ENCODE measurements at places on chromosomes 1 and 21.

DNA sequence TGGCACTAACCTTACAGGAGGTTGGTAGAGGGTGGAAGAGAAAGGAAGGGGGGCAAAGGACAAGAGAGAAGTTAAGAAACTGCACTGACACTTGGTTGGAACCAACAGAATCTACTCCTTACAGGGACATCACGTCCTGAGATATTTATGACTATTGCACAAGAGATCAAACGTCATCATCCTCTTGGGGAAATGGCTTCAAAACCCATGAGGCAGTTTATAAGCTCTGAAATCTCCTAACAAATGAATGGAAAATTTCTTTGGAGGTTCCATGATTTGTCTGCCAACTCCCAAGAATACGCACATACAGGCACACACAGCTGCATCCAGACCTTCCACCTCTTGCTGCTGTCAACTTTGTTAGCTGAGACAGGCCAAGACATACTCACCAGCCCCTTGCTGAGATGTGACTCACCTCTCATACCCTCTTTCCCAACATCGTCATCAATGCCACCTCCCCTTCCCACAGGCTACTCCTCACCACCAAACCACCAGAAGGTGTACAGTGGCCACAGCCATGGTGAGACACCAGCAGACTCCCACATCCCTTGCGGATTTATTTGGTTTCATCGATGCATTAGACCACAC is 135.5 kb downstream of the SETD4 start:
- DNase-seq, result no peak

DNA sequence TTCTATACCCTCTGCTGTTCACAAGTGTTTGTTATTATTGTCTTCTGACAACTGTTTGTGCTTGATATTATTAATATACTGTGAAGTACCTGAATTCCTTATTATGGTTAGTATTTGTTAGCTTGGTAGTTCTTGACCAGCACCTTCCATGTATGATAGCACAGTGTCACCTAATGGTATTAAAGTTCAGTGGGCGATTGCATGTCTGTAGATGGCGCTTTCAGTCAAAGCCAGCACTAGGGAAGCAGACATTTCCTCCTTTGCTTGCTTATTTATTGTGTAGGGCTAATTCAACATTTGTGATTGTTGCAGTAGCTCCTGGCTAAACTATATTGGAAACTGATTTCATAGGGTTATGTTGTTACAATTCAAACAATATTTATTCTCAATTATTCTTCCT is 218.0 kb downstream of the ZP4 start:
- DNase-seq, result peak; percentile 3

DNA sequence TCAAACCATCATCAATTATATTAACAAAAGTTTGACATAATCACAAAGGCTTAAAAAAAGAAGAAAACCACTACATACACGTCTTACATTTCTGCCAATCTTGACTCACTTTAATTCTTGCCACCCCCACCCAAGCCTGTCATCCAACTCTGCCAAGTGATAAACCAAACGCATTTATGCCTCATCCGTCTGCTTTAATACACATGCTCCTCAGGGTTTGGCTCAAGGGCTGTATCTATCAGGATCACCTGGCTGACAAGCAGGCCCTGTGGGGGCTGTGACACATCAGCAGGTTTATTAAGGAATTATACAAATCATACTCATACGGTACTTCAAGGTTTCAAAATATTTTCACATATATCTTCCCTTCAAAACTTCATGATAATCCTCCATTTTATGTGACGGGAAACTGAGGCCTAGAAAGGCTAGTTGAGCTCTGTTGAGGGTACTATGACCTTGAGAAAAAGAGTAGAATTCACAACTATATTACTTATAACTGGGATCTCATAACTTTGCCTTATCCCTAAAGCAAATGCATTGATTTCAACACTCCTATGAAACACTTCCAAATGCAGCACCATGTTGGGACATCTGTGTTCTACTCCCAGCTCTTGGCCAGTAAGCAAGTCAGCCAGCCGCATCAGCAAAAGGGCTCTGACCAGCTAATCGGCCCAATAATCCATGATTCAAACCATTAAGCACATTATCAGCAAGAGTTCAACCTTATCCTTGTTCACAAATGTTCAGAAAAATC is 8.7 kb downstream of the SORT1 start:
- DNase-seq, result no peak

DNA sequence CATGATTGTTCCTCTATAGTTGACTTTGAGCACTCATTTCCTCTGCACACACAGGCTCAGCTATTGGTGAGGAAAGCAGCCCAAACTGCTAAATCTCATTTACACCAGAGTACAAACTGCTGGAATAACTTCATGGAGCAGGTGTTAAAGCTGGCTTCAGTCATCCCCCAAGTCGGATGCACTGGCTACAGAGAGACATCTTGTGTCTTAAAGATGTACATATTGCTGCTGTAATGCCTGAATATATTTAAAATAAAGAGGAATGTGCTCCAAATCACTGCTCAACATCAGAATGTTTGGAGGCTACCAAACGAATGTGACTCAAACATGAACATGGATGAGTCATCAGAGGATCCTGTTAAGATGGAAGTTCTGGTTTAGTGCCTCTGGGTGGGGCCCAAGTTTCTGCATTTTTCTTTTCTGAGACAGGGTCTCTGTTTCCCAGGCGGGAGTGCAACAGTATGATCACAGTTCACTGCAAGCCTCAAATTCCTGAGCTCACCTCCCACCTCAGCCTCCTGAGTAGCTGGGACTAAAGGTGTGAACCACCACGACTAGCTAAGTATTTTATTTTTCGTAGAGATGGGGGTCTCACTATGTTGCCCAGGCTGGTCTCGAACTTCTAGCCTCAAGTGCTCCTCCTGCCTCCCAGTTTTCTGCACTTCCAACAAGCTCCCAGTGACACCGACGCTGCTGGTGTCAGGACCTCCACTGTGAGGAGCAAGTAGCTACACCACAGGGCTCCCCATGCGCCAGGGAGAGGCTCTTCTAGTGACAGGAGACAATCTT is 79.0 kb upstream of the KRTAP19-8 start:
- no peak for DNase-seq

GRCh38 chr1:66924756-66925557 is at the start of the genes DNAI4 and MIER1:
Gene DNAI4 (minus strand): TSS chr1:66924856. CDS start chr1:66924831, 25 bp downstream.
Gene MIER1 (plus strand): TSS chr1:66924990. CDS start chr1:66925029, 39 bp downstream.
- DNase-seq, result peak; percentile 98

DNA sequence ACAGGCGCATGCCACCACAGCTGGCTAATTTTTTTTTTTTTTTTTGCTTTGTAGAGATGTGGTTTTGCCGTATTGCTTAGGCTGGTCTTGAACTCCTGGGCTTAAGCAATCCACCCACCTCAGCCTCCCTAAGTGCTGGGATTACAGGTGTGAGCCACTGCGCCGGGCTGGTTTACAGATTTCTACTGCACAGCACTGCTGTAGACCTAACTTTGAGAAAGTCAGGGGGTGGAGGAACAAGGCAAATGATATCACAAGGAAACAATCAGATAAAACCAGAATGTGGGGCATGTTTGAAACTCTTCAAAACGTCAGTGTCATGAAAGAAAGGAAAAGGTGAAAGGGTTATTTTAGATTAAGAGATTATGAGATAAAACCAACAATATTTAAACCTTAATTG is 45.3 kb downstream of the URB2 start:
- no peak for DNase-seq

DNA sequence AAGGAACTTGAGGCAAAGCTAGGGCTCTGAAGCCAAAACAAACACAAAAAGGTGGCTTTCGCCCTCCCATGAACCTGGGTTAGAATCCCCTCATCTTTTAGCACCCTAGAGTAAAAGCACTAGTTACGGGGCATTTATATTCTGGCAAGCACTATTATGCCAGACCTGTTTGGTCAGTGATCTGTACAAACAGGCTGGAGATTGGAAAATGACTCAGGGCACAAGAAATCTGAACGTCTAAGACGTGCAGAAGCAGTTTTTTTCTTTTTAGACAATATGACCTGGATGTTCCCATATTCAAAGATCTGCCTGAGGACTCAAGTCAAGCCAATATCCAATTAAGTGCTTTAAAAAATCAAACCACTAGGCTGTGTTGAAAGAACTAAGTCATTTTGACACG is 3.0 kb downstream of the ZNF436 start:
- no peak for DNase-seq

DNA sequence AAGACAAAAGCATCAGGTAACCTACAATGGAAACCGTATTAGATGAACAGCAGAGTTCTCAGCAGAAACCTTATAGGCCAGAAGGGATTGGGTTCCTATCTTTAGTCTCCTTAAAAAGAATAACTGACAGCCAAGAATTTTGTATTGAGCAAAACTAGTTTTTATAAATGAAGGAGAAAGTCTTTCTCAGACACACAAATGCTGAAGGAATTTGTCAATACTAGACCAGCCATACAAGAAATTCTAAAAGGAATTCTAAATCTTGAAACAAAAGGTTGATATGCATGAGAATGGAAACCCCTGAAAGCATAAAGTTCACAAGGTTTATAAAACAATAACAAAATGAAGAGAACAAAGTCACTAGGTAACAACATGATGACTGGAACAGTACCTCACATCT is 58.1 kb downstream of the NEK7 start:
- DNase-seq, result no peak
